Stimulated activated CD4-positive, alpha-beta T cell treated with anti-CD3 and anti-CD28 coated beads, Interleukin-1b, Interleukin-23, amount 100 ng/mL, for 4 hours (primary cell): ENCODE measurements at places on chromosomes 13 and 19.

DNA sequence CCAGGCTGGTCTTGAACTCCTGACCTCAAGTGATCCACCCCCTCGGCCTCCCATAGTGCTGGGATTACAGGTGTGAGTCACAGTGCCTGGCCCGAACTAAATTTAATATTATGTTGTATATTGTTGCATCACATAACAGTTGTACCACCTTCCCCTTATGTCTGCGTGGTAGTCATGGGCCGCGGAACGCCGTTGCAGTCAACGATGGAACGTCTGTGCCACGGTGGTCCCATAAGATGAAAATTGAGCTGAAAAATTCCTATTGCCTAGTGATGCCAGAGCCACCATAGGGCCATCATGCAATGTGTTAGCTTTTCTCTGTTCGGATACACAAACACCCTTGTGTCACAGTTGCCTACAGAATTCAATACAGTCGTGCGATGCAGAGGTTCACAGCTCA is 236.1 kb downstream of the TEX29 start:
- DNase-seq = no peak

- DNase-seq = no peak
Measured at GRCh38 chr19:4403005-4403761, 743 bp downstream of the CHAF1A start.

GRCh38 chr13:106186366-106187030 is 349.0 kb downstream of the EFNB2 start:
- no peak for DNase-seq

DNA sequence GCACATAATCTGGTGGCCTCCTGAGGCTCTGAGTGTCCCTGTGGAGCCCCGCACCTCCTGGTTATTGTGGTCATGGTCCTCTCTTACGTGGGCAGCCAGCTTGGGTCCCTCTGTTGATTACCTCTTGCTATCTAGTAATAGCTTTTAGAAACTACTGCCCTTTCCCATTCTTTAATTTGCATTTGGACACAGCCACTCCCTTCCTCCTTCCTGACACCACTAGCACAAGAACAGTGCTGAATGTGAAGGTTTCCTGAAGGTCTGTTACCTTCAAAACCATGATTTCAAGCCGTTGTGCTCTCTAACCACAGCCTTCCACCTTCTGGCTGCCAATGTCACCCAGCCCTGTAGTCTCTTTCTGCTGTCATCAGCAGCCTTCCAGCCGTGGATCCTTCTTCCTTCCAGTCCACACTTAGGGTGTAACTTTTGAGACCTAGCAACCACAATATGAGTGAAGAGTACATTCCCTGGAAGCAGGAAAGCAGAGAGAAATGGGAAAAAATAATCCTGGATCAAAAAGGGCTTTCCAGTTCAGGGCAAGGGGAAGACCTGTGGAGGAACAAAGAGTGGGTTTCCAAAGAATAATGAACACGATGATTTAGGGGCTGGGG is 130.9 kb downstream of the FRY start:
- no peak for DNase-seq

- DNase-seq = no peak
Measured at GRCh38 chr19:1445932-1446712, 3.8 kb upstream of the APC2 start.

DNA sequence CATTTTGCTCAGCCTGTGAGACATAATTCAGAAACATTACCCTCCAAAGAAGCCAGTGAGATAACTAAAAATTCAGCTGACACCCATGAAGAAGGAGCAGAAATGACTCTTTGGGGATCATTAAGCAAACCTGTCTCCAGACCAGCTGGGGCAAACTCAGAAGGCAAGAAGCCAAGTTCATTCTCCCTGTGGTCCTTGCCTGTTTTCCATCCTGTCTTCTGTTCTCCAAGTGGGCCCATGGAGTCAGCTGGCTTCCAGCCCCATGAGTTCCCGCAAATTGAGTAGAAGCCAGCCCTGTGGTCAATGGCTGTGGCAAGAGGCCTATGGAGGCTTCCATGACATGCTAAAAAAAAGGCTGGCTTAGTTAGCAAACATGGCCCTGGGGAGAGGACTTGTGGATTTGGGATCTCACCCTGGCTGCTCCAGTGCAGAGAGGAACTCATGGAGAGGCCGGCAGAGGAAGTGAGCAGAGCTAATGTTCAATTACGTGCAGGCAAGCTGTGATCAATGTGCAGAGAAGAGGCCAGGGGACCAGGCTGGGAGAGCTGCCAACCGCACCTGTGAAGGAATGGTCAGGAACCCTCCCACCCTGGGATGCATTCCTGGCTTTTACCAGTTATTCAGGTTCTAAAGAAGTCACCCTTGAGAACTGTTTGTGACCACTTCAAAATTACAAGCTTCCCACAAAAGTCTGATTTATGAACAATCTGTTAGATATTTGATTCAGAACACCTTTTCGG is 229.1 kb downstream of the TSHZ3 start:
- no peak for DNase-seq

DNA sequence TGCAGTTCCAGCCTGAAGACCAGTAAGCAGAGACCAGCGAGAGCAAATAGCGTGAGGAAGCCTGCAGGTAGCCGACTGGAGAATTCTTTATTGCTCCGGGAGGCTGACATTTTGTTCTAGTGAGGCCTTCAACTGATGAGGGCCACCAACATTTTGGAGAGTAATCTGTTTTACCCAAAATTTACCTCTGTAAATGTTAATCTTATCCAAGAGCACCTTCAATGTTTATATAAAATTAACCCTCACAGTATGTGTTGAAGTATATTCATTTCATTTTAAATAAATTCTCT is 546.4 kb upstream of the SLITRK5 start:
- DNase-seq = no peak

- DNase-seq = no peak
Measured at GRCh38 chr13:46982856-46983582, 86.2 kb upstream of the HTR2A start.

- peak; percentile 46 for DNase-seq
Measured at GRCh38 chr19:35856546-35857149, at the start of gene KIRREL2. KIRREL2 (plus strand) TSS chr19:35856911; CDS start chr19:35857120, 209 bp downstream.

DNA sequence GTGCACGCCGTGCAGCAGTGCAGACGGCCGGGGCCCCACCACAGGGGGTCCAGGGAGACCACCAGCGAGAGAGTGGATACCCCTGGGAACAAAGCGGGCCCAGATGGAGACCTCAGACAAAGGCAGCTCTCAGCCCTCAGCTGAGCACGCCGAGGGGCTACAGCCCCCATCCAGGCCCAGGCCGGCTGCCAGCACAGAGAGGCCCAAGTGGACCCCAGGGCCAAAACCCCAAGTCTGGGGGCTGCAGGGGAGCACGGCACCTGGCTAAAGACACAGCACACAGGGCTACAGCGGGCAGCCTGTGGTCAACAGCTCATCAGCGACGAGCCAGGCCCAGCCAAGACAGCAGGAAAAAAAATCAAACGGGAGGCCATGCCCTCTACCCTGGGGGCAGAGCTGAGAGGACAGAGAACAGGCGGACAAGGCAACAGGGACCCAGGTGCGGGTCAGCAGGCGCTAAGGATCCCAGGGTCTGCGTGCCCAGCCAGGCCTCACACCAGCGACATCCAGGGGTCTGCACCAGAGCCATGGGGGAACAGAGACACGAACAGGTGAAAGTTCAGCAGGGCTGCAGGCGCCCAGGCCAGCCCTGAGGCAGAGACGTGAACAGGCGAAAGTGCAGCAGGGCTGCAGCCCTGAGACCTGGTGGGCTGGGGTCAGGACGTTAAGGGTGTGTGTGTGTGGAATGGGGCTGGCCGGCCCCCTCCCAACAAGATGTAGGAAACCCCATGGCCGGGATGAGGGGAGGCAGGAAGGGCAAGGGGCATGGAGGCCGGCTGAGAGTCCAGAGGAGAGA is 34.3 kb downstream of the RASA3 start:
- DNase-seq = no peak

DNA sequence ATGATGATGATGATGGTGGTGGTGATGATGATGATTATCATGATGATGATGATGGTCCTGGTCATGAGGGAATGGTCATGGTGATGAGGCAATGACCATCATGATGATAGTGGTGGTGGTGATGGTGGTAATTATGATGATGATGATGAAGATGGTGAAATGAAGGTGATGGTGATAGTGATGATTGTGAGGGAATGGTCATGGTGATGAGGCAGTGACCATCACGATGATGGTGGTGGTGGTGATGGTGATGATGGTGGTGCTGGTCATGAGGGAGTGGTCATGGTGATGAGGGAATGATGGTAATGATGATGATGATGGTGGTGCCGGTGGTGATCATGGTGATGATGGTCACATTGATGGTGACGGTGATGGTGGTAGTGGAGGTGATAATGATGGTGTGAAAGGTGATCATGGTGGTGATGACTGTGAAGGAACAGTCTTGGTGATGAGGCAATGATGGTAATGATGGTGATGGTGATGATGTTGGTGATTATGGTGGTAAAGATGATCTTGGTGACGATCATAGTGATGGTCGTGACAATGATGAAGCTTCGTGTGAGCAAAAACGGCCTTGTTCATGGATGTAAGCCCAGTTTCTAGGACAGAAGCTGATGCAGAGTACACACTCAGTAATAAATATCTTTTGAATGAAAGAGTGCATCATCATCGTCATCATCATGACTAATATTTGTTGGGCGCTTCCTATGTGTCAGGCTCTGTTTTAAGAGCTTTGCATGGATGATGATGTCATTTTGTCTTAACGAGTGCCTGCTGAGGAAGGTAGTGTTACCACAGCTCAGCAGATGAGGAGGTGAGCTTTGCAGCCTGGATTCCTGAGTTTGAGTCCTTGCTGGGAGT is 17.3 kb downstream of the SBK2 start:
- no peak for DNase-seq

GRCh38 chr13:35159041-35159440 is 217.0 kb downstream of the NBEA start:
- DNase-seq = no peak

DNA sequence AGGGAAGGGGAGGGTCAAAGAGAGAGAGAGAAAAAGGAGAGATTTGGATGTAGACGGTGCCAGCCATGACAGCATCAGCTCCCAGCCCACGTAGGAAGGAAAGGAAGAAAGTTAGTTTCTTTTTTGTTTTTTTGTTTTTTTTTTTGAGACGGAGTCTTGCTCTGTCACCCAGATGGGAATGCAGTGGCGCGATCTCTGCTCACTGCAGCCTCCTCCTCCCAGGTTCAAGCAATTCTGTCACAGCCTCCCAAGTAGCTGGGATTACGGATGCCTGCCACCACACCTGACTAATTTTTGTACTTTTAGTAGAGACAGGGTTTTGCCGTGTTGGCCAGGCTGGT is 27.6 kb downstream of the ELL start:
- DNase-seq = no peak

- DNase-seq = peak; percentile 13
Measured at GRCh38 chr13:49635599-49636433, 7.5 kb downstream of the ARL11 start.

- DNase-seq = no peak
Measured at GRCh38 chr19:33437393-33437820, 63.9 kb downstream of the CEBPG start.

DNA sequence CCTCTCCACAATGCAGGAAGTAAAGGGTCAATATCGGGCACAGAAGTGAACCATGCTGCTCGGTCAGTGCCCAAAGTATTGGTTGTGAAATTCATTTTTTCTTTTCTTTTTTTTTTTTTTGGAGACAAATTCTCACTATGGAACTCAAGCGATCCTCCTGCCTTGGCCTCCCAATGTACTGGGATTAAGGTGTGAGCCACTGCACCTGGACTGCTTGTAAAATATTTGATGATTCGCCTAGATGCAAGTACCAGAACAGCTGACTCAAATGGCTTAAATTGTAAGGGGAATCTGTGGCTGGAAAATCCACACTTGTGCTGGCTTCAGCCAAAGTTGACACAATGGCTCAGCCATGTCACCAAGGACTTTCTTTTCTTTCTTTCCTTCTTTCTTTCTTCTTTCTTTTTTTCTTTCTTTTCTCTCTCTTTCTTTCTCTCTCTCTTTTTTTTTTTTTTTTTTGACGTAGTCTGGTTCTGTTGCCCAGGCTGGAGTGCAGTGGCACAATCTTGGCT is 43.7 kb downstream of the NUMBL start:
- DNase-seq = no peak

- no peak for DNase-seq
Measured at GRCh38 chr13:24313439-24313838, 4.1 kb downstream of the C1QTNF9 start.

DNA sequence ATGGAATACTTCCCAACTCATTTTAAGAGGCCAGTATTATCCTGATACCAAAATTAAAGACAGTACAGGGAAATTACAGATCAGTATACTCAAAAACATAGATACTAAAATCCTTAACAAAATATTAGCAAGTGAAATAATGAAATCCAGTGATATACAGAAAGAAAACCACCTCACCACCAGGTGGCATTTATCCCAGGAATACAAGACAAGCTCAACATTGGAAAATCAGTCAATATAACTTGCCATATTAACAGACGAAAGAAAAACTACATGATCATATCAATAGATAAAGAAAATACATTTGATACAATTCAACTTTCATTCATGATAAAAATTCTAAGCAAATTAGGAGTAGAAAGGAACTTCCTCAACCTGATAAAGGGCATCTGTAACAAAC is 6.7 kb upstream of the GNA15 start:
- DNase-seq = peak; percentile 21

- no peak for DNase-seq
Measured at GRCh38 chr19:30146346-30146745, 204.3 kb downstream of the URI1 start.

DNA sequence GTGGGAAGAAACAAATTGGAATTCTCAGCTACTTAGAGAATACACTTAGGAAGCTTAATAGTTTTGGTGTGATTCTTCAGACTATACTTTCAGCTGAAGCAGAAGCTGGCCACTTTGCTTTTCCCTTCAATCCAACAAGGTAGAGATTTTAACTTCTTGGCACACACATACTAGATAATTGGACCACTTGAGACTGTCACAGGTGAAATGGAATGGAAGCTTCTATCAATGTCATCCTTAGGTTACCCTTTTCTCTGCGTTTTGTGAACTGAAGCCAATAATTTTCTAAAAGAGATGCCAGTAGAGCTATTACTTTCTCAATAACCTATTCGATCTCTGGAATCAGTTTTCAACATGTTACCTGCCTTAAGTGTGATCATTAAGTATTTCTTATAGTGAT is 405.3 kb downstream of the PCDH20 start:
- no peak for DNase-seq

DNA sequence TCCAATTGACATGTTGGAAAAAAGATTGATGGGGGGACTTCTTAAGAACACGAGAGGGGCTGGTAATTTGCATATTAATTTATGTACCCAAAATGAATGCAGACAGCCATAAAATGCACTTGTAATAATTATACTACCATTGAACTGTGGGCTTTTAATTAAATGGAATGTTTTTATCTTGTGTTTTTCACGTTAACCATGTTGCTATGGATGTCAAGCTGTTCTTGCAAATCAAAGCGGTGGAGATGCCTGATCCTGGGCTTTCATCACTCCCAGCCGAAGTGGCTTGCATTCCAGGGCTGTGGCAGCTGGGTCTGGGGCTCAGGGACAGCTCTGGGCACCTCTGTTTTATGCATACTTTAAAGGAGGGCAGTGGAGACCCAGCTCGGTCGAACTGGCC is 179.4 kb upstream of the TMTC4 start:
- DNase-seq = no peak

DNA sequence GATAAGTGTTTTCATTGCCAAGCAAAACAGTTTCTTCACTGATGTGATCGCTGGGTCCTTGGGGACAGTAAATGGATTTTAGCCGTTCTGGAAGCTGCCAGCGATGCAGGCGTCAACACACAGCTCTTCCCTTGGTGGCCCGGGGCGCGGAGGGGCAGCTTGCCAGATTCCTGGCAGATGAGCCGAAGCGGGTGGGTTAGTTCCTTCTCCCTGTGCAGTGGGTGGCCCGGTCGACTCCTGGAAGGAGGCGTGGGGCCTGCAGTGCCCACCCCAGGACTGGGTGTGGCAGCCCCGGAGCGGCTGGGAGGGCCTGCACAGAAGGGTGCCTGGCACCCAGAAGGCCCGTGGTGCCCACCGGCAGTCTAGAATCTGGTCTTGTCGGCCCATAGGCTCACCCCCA is 69.0 kb downstream of the KDM4B start:
- no peak for DNase-seq
